ENCODE measurements at places on chromosomes 2 and 18. TPM values are rescaled to one million over a fixed set of nuclear protein-coding genes. Genes with fewer than 3 reads are reported as not detected.

CD8B gene
- 0.31 TPM for total RNA-seq

ACOXL gene
- 0.09 TPM for total RNA-seq

CNTNAP5 gene
- 0.13 TPM for total RNA-seq

GKN2 gene
- not detected for total RNA-seq

HMSD gene
- not detected for total RNA-seq

FNDC4 gene
- 11.0 TPM for total RNA-seq

ECEL1 gene
- 0.31 TPM for total RNA-seq

EVA1A gene
- total RNA-seq = 6.9 TPM

GCA gene
- total RNA-seq = 10.6 TPM

SIGLEC15 gene
- total RNA-seq = 0.09 TPM

NOSTRIN gene
- total RNA-seq = 9.2 TPM

ANTXR1 gene
- total RNA-seq = 86.0 TPM

SMARCAL1 gene
- total RNA-seq = 9.0 TPM

HOXD1 gene
- 0.71 TPM for total RNA-seq

FOSL2 gene
- total RNA-seq = 11.0 TPM

CHRND gene
- 83.7 TPM for total RNA-seq

All from muscle of leg (tissue), 16 donors.